ENCODE measurements at places on chromosomes 1 and 21.

DNA sequence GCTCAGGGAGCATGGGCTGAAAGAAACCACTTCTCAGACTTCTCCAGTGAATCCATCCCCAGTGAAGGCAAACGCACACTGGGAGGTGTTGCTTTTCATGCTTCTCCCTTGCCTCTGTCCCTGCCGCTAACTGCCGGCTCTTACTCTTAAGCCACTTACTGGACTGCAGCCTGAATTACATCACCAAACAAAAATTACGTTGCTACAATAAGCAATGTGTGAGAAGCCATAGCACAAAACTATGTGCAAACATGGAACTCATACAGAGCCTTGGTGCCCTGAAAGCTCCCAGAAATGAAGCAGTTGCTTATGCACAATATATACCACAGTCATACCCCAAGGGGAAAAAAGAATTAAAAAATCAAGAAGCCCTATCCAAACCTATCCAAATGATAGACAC lies 375.2 kb downstream of the KCNH1 start:
- no peak for DNase-seq

- DNase-seq: no peak
Observed at GRCh38 chr1:30472526-30472925, 250.9 kb downstream of the MATN1 start.

DNA sequence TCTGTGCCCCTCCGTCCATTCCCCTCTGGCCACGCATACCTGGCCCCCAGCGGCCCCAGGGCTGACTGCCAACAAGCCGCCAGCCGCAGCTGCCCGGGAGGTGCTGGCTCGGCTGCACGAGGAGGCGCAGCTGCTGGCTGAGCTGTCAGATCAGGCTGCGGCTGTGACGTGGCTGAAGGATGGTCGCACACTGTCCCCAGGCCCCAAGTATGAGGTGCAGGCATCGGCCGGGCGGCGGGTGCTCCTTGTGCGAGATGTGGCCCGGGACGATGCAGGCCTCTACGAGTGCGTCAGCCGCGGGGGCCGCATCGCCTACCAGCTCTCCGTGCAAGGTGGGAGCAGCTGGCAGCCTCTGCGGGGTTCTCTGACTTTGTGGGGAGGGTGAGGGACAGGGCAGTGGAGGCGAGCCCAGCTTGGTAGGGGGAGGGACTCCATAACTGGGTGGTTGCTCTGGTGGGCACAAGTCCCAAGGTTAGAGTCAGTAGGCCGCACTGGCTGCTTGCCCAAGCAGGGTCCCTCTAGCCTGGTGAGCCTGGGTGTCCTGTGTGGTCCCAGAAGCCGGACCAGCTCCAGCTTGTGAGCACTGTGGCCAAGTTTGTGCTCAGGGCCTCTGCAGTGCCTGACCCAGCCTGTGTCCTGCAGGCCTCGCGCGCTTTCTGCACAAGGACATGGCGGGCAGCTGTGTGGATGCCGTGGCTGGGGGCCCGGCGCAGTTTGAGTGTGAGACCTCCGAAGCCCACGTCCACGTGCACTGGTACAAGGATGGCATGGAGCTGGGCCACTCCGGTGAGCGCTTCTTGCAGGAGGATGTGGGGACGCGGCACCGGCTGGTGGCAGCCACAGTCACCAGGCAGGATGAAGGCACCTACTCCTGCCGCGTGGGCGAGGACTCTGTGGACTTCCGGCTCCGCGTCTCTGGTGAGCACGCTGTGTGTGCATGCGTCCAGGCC lies 8.8 kb downstream of the OBSCN start:
- DNase-seq: no peak

- no peak for DNase-seq
Observed at GRCh38 chr1:168634951-168635532, 58.6 kb downstream of the XCL1 start.

DNA sequence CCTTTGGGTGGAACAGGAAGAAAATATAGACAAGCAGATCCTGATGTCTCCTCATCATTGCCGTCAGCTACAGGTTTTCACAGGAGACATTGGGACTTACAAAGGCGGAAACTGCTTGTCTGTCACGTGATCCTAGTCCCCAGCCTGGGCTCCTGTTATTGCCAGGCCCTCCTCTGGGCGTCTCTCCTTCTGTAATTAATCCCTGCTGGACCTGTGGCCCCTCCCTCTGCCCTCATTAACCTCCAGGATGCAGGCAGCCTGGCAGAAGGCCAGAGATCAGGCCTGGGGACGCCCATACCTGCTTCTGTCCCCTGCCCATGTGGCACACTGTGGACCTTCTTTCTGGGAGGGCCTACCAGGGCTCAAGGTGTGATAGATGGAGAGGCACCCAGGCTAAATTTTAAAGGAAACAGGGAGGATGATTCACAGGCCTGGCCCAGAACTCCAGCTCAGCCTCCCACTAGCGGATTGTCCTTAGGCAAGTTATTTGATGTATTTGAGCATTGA lies 2.4 kb downstream of the S100A5 start:
- DNase-seq: no peak

- DNase-seq: no peak
Observed at GRCh38 chr1:4527819-4528218, 126.6 kb upstream of the AJAP1 start.

DNA sequence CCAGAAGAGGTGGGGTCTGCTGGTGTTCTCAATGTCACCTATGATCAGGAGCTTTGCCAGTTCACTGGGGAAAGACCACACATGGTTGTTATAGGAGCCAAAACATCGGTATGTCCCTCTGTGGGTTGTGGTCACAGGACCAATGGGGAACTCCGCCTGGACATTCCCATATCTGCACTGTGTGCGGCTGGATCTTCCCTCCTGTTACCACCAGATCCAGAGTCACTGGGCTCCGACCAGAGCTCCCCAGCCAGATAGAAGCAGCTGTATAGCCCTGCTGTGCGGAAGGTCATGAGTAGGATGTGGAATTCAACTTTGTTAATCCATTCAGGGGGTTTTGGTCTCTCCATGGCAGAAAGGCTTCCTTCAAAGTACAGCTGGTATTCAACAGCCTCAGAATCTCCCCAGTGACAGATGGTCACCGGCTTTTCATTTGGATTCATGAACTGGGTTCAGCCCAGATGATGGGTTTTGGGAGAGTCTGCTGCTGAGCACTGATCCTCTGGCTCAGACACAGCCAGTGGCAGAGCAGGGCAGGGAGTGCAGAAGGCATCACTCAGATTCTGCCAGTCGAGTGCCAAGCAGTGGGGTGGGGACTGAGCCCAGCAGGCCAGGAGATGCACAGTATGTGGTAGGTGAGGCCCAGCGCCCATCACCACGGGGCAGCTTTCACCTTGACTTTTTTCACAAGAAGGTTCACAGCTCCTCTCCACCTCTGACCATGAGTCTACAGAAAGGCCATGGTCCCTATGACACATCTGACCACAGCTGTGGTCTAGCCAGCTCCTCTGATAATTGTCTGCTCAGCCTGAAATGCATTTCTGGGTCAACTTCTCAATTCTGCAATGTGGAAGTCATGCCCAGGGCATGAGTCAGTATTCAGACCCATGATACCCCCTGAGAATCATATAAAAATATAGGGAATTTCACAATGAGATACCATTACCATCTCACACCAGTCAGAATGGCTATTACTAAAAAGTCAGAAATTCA lies 2.9 kb upstream of the SHCBP1L start:
- peak; percentile 43 for DNase-seq

GRCh38 chr1:190511554-190511953 lies 33.9 kb upstream of the BRINP3 start:
- DNase-seq: no peak

- peak; percentile 51 for DNase-seq
Observed at GRCh38 chr1:9004700-9005394, 21.4 kb downstream of the SLC2A7 start.

DNA sequence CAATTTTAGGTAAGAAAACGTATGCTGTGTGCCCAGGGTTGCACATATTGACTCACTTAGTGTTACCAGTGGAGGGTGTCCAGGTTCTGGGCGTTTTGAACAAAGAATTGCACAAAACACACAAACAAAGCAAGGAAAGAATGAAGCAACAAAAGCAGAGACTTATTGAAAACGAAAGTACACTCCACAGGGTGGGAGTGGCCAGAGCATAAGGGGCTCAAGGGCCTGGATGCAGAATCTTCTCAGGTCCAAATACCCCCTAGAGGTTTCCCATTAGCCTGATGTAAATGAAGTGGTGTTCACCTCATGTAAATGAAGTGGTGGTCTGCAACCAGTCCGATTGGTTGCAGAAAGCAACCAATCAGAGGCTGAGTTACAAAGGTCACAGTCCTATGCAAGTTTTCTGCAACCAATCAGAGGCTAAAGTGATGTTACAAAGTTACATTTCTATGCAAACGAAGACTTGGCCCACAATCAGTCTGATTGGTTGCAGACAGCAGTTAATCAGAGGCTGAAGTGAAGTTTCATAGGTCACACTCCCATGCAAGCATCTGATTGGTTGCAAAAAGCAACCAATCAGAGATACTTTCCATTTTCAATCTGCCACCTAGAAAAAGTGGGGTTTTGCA lies 228.3 kb downstream of the ST6GALNAC3 start:
- DNase-seq: no peak

- no peak for DNase-seq
Observed at GRCh38 chr1:60470246-60470645, 396.7 kb upstream of the C1orf87 start.

GRCh38 chr1:165629848-165630628 lies 996 bp upstream of the MGST3 start:
- DNase-seq: peak; percentile 36

DNA sequence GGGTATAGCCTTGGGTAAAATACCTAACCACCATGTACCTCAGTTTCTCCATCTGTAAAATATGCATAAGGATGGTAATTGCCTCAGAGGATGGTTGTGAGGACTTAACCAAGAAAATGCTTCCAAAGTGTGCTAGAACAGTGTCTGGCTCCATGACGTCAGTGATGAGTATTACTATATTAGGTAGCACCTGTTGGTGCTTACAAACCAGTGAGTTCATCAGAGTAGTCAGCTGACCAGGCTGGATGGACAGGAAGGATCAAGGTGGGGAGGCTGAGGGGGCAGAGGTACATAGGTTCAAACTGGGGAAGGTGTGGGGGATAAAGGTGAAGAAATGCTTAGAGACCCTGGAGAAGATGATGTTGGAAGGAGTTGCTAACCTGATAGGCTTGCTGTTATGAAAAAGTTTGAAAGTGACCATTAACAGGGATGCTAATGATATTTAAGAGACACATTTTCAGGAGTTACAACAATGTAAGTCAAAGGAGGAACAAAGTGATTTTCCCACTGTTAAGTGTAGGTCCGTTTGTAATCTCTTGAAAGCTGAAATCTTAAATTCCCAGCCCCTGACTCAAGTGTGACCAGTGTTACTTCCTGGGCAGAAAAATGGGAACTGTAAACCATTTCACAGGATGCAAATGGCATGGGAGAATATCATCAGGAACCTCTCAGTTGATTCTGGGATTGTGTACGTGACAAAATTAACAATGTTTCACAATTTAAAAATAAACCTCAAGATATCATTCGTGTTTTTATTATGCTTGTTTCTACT lies 4.4 kb downstream of the NTPCR start:
- no peak for DNase-seq

DNA sequence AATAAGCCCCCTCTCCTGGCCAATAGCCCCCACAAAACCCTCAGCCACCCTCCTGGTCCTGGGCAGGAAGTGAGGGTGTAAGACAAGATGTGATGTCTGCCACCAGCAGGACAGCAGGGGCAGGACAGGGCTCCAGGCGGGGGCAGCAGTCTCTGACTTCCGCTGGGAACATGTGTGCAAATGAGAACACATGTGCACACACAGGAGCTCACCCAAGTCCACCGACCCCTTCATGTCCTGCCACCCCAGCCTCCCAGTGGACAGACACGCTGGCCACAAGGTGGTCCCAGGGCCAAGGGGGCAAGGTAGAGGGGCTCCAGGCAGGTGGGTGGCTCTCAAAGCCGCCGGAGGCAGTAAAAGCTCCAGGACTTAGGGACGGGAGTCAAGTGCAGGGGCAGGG lies 60.1 kb downstream of the KCNAB2 start:
- no peak for DNase-seq

GRCh38 chr1:92792340-92792782 lies 7.5 kb upstream of the EVI5 start:
- no peak for DNase-seq

- DNase-seq: no peak
Observed at GRCh38 chr1:198794498-198794897, 155.7 kb downstream of the PTPRC start.

DNA sequence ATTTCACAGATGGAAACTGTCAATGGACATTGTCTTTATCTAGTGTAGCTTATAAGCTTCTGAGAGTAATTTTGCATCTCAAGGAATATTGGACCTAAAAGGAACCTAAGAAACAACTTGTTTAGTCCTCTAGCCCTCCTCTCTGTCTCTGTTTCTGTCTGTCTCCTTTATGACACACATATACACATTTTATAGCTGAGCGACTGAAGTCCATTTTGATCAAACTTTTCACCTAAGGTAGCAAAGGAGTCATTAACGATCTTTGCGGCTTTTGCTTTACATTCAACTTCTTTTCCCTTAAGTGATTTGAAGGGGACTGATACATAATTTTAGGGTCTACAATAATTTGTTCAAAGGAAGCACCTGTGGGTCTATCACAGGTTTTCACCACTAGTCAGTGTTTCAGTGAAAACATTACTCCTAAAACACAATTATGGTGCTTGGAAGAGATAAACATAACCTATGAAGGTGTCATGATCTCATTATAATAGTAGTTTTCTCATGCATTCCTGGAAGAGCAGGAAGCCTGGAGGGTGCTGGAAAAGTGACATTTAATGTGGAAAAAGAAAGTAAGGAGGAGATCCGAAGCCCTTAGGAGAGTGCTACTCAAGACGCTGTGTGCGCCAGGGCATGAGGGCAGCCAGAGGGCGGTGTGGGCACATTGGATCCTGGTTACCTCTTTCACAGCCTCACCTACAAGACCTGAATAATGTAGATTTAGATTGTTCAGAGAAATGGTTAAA lies 248.6 kb downstream of the DNM3 start:
- peak; percentile 8 for DNase-seq

GRCh38 chr1:199109160-199109559 lies 470.3 kb downstream of the PTPRC start:
- no peak for DNase-seq

DNA sequence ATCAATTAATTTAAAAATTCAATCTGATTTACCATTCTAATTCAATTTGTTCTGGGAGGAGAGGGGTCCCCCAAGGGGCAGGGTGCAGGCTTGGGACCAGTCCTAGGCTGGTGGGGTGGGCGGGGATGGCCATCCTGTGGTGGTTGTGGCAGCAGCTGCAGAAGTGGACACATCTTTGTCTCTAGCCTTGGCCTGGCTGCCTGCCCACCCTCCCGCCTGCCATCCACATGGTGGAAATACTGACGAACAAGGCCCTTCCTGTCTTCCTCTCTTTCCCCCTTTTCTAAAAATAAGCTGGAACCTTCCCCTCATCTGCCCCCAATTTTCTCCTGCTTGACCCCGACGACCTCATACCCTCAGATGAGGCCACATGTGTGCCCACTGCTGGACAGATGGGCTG lies 130.9 kb downstream of the FOXD2 start:
- DNase-seq: no peak

- no peak for DNase-seq
Observed at GRCh38 chr1:232305050-232305449, 324.9 kb downstream of the SIPA1L2 start.

DNA sequence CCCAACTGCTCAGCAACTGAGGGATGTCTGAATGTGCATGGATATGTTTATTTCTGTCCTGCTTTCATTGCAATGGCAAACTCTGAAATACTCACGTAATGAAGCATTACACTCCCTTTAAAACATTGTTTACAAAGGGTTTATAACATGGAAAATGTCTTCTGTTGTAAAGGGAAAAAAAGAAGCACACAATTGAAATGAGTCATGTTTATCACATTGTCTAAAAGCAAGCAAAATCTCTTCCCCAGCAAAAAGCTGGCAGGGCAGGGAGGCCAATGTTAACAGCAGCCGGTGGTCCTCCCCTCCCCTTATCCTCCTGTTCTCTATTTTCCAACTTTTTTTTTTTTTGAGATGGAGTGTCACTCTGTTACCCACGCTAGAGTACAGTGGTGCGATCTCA lies 3.9 kb upstream of the EFNA1 start:
- no peak for DNase-seq
